ENCODE measurements at places on chromosomes 2 and 18.

GRCh38 chr18:26736301-26736700 is 129.2 kb downstream of the AQP4 start:
- no peak for DNase-seq

- DNase-seq, result no peak
Measured at GRCh38 chr18:4236940-4237663, 218.0 kb downstream of the DLGAP1 start.

DNA sequence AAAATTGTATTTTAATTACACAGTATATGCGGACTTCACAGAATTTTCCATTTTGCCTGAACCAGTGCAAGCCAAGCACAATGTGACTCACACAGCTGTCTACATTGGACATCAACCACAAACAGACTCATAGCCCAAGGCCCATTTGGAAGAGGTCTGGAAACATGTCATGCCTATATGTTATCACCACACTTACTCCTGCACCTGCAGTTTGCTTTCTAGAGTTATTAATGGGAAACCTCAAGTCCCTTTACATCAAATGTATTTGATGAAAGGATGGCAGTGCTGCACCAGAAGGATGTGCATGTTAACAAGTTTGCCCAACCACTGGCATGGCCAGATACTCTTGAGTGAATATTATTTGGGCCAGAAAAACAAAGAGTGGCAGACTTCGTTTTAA is 548.9 kb upstream of the CDH2 start:
- no peak for DNase-seq

DNA sequence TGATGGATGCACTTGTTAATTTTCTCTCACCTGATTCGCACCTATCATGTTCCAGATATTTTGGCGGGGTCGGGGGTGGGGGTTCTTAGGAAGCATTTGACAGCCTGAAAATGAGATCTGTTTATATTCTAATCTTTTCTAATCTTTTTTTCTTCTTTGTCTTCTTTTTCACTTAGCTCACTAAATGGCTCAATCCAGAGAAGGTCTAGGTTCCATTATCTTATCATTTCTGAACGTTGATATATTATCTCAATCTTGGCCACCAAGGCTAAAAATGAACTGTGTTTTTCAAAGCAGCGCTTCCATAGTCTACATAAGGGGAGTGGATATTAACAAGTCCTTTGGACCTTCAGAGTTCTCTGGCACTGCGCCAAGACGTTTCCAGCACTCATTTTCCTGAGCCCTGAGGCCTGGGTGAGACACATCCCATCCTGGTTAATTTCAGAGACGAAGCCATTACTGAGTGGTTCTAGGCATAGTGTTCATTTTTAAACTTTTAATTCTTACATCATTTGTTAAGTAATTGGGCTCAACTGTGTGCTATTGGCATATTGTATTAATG is 229.0 kb downstream of the SOX11 start:
- DNase-seq, result no peak

DNA sequence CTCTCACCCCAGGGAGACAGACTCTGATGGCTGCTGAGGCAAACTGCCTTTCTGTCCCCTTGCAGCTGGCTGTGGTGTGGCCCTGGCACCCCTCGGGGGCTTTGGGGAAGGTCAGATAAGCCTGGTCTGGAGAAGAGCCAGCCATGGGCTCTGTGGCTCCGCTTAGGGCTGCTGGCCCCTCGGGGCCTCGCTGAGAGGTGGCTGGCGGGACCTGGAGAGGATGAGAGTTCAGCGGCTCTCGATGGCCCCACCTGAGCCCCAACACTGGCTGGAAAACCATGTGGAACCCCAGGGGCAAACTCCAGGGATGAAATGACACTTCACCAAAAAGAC is 56.1 kb upstream of the ASAP2 start:
- DNase-seq, result no peak

GRCh38 chr2:132645176-132645575 is 24.8 kb downstream of the LYPD1 start:
- no peak for DNase-seq

GRCh38 chr2:205656461-205656860 is 25.8 kb upstream of the NRP2 start:
- no peak for DNase-seq

GRCh38 chr2:137173463-137173862 is 408.1 kb downstream of the THSD7B start:
- no peak for DNase-seq

- no peak for DNase-seq
Measured at GRCh38 chr2:66845307-66845706, 410.4 kb downstream of the MEIS1 start.

GRCh38 chr18:40292985-40293710 is 1661.9 kb upstream of the PIK3C3 start:
- no peak for DNase-seq

DNA sequence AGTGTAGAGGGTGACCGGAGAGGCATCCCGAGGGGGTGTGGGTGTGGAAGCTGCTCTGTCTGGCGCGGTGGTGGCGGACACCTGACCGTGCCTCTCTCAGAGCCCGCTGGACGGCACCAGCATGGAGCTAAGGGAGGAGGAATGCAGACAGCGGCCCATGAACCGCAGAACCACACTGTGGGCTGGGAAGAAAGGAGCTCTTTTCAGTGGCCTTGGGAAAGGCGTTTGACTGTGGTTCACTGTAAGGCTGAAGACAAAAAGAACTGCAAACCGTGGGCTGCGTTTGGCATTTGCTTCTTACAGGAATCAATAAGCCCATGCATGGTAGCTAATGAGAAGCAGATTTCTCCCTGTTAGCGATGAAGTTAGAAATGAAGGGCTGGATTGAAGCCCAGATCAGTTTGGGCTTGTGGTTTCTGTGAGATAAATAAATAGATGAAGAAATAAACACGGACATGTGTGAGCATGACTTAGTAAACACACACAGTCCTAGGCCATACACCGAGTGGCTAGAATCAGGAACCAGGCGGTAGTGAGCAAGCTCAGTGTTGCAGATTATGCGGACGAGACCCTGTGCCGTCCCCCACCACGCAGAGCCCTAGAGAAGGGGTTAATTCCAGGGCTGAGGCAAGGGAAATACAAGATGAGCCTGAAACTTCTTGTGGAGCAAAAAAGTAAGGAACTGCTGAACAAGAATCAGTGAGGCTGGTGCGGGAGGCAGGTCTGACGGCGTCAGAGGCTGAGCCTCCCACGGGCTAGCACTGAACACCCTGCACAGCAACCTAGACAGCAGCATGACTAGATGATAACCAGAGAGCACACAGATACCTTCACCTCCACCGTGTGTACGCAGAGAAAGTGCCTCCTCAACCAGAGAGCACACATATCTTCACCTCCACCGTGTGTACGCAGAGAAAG is 29.3 kb upstream of the NFATC1 start:
- DNase-seq, result no peak

DNA sequence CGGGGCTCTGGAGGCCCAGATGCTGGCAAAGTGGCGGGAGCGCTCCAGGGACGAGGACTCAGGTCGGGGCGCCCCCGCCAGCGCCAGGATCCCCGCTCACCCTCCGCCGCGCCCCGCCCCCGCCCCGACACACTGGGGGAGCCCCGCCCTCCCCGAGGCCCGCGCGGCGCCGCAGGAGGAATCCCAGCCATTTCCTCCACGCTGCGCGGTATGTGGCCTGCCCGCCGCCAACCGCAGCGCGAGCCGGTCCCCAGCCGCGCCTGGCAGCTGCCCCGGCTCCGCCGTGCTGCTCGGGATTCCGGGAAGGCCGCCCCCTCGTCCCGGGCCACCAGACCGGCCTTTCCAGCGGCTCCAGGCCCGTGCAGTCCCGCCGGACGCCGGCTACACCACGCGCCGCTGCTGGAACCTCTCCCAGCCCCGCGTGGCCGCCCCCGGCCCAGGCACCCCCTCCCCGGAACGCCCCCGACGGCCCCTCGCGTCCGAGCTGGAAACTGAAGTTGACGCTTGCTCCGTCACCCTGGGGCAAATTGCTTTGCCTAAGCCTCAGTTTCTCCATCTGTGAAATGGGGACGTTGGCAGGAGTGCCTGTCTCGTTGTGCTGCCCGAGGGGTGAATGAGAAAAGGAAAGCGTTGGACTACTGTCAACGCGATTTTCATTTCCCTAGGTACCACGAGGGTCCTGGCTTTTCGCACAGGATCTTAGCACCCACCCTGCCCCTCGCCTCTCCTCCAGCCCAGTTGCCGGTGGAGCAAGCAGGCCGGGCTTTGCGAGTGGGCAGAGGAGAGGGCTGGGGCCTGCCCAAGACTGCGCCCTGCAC is 53.6 kb downstream of the PKDCC start:
- peak; percentile 56 for DNase-seq

DNA sequence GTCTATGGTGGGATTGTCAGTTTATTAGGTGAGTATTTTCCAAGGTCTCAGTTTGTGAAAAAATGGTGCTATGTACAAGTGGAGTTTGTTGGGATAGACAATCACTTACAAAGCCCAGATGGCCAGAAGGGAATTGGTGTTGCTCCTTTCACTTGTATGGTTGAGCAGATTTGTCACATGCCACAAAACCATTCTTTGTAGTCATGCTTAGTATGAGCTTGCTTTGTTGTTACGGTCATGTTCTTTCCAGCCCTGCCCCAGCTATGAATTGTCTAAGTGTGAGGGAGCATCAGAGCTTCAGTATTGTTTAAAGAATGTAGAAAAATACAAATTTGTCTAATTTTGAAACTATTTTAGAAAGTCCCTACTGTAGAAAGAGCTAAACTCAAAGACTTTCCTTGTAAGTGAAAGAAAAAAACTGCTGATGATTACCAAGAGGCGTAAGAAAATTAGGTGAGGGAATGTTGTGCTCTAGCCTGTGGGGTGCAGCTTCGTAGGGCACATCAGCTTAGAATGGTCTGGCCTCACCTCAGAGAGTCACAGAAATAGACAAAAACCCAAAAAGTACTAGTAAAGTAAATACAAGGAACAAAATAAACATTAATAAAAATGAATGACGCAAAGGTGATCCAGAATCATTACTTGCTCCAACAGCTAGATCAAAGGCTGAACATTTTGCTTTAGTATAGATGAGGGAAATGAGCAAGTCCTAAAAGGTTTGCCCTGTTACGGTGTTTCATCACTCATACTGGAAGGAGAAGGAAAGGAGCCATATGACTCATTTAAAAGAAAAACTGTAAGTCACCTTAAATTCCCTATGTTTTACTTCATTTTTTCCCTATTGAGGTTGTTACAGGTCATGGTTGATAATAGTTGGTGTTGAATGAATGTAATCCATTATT is 9.2 kb downstream of the TGIF1 start:
- DNase-seq, result no peak

- DNase-seq, result no peak
Measured at GRCh38 chr18:6624661-6625311, 104.7 kb upstream of the ARHGAP28 start.

DNA sequence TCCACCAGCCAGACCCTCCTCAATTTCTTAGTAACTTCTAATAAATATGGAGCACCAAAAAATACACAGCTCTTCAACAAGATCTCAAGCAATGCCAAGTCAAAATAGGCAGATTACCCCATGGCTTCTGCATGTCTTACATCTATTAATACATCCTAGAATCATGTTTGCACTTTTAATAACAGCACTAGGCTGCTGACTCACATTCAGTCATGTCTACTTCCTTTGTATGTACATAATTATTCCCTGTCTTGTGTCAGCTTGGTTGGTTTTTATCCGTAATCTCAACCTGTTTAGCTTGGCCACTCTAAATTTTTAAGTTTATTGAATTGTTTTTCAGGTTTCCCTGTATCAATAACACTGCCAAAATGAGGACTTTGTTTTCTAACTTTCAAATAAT is 420.1 kb upstream of the ACVR2A start:
- no peak for DNase-seq

DNA sequence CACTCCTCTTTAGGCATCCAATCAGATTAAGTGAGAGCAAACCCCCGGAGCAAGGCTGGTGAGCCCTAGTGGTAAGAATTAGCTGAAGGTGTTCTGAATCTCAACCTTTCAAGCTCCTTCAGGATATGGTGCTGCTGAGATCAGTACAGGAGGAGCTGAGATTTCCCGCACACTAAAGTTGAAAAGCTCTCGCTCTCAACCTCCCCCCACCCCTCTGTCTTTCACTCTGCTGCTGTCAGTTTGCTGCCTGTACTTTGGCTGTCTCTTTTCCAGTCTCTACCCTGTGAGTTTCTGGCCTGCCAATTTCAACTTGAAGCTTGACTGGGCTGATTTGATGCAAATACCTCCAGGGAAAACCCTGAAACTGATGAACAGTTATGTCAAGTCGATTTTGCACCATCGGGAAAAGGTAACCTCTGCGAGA is 15.7 kb downstream of the ZEB2 start:
- DNase-seq, result no peak

DNA sequence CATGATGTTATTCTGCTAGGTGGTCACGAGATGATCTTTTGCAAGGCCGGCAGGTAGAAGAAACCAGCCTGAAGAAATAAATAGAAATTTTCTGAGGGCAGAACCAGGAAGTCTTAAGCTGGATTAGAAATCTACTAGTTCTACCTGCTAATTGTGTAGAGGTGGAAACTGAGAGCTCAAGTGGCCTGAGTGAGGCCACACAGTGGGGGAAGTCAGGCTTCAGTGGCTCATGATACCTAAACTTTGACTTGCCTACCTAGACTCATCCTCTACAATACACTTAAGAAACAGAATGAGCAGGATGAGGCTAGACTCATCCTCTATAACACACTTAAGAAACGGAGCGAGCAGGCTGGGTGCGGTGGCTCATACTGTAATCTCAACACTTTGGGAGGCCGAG is 134.9 kb upstream of the NDUFV2 start:
- DNase-seq, result no peak

DNA sequence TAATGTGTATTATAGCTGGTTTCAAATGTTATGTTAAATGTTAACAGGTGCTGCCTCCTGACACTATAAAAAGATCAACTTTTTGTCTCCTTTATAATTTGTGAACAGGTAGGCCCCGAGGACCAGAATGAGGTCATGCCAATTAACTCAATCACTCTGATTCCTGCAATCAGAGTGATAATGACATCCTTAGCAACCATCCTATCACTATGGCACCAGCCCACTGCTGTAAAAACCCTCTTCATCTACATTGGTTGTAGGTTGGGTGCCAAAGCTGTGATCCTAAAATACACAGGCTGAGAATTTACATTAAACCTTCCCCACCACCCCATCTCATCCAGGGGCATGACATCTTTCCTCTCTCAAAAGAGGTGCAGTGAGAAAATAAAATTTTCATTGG is 103.5 kb downstream of the CPO start:
- no peak for DNase-seq
